SJCRH30 (cell line): ENCODE measurements at places on chromosomes 3 and 15. TPM values are rescaled to one million over a fixed set of nuclear protein-coding genes. Genes with fewer than 3 reads are reported as not detected.

DNA sequence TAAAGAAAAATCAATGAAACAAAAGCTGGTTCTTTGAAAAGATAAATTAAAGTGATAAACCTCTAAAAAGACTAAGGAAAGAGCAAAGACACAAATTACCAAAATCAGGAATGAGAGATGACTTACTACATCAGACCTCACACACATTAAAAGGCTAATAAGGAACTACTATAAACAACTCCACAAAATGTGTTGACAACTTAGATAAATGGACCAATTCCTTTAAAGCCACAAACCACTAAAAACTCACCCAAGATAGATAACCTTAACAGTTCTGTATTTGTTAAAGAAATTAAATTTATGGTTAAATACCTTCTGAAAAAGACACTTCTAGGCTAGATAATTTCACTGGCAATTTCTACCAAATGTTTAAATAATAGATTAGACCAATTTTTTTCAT is 170.4 kb downstream of the SMAD6 start:
- H3K4me1 ChIP-seq = no peaks in the 10 kb centered on the region
- no peak overlapping the region for H3K27ac ChIP-seq
- no peaks in the 10 kb centered on the region for H3K27me3 ChIP-seq
- no peak overlapping the region for H3K4me3 ChIP-seq
- DNase-seq = no peak

DNA sequence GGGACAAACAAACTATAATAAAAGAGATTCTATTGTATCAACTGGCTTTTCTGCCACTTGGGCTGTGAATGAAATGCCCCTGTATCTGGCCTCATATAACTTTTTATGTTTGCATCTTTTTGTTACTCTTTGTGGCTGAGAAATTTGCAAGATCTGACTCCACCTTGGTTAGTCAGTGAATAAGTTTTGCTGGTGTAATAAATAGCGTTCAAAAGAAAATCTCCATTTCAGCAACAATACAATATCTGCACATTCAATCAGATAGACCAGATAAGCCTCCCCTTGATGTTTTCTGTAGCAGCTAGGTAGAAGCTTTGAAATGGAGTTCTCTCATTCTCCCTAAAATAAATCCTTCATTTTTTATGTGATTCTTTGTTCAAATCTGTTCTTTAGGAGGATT is 12.0 kb downstream of the TRAT1 start:
- no peaks in the 10 kb centered on the region for H3K36me3 ChIP-seq
- DNase-seq = no peak
- peaks cover 2% of the 10 kb centered on the region; the same call in 1 of the 2 replicates for H3K4me1 ChIP-seq
- no peak overlapping the region for H3K4me3 ChIP-seq
- H3K27ac ChIP-seq = no peak overlapping the region
- no peaks in the 10 kb centered on the region; the same call in 1 of the 2 replicates for H3K27me3 ChIP-seq

DNA sequence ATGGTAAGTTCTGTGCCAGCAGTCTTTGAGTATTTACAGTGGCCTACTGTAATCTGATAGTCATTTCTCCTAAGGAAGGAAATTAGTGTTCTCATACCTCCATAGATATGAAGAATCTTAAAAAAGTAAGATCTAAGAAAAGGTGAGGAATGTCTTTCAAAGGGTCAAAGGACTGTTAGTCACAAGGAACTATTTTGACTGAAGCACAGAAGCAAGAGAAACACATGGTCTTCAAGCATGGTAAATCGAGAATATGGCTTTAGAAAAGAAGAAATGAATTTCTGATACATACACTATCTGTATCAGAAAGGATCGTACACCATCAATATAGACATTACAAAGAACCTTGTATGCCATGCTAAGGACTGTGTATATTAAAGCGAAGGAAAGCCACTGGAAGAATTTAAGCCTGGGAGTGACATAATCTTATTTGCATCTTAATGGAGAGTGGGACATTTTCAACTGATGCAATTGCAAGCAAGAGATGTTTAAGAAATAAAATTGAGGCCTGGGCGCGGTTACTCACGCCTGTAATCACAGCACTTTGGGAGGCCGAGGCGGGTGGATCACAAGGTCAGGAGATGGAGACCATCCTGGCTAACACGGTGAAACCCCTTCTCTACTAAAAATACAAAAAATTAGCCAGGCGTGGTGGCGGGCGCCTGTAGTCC is 5.5 kb upstream of the ACAP2 start:
- H3K4me1 ChIP-seq = peaks cover 11% of the 10 kb centered on the region
- H3K27ac ChIP-seq = no peak overlapping the region
- no peak for DNase-seq
- H3K4me3 ChIP-seq = no peak overlapping the region
- no peaks in the 10 kb centered on the region for H3K27me3 ChIP-seq

DNA sequence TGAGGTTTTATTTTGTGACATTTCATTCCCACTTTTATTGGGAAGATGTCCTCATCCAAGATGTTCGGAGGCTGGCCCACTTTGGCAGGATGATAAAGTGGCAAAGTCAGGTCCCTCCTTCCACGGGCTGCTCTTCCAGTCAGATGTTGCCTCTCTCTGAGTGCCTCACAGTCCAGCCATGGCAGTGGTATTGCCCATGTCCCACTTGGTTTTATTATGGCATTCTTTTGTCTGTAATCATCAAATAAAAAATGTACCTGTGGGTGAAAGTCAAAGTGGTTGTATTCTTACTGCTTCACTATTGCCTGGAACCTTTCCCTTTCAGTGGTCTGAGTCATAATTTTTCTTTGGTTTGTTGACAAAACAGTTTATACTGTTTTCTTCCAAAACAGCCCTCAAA is 20.2 kb downstream of the ARNT2 start:
- no peaks in the 10 kb centered on the region for H3K36me3 ChIP-seq
- H3K4me1 ChIP-seq = no peaks in the 10 kb centered on the region
- no peak overlapping the region for H3K27ac ChIP-seq

DNA sequence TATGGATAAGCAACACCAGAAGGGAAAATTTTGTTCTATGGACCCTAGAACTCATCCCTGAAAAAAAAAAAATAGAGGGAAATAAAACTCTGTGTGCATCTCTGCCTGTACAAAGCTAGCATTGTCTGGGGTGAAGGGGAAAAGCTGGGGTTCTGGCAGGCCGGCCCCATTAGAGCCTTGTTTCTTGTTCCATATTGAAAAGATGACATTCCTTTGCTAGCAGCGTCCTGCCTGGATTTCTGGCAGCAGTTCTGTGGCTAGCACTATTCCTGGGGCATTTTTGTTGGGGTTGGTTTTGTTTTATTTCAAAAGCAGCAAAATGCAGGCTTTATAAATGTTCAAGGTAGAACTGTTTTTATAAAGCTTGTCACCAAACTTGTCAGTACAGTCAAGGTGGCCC is 45.2 kb downstream of the RARB start:
- no peak overlapping the region for H3K4me3 ChIP-seq
- DNase-seq = no peak
- H3K27ac ChIP-seq = no peak overlapping the region
- no peaks in the 10 kb centered on the region; the same call in 1 of the 2 replicates for H3K27me3 ChIP-seq
- H3K4me1 ChIP-seq = no peaks in the 10 kb centered on the region

The HYAL1 gene
- 0.43 TPM in 1 of 2 replicates, not detected in the other for total RNA-seq

The SPTBN5 gene
- total RNA-seq = 0.38 and 0.55 TPM in 2 replicates

DNA sequence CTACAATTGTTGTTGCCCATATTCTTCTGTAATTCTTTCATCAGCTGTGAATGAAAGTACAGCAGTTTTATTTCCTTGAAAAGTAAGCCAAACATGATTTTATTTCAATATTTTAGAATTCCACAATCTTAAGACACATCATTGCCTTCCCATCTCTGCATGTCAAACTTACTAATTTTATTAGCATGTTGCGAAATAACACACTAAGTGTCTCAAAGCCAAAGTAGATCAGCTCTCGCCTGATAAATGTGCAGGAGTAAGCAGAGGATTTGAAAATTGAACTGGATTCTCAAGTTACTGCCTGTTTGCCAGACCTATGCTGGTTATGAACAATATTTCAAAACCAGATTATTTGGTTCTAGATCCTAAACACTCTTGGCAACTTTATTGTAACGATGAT is 25.7 kb downstream of the TGFBR2 start:
- no peak overlapping the region for H3K27ac ChIP-seq
- no peaks in the 10 kb centered on the region; the same call in 1 of the 2 replicates for H3K36me3 ChIP-seq
- H3K4me1 ChIP-seq = peaks cover 32% of the 10 kb centered on the region
- no peak for DNase-seq
- no peaks in the 10 kb centered on the region for H3K27me3 ChIP-seq
- H3K4me3 ChIP-seq = no peak overlapping the region

- no peak overlapping the region for H3K27ac ChIP-seq
- no peaks in the 10 kb centered on the region for H3K27me3 ChIP-seq
- H3K36me3 ChIP-seq = no peaks in the 10 kb centered on the region
- H3K4me3 ChIP-seq = no peak overlapping the region
- DNase-seq = peak; percentile 13
Observed at GRCh38 chr3:21017115-21017852, 733.7 kb downstream of the ZNF385D start.

DNA sequence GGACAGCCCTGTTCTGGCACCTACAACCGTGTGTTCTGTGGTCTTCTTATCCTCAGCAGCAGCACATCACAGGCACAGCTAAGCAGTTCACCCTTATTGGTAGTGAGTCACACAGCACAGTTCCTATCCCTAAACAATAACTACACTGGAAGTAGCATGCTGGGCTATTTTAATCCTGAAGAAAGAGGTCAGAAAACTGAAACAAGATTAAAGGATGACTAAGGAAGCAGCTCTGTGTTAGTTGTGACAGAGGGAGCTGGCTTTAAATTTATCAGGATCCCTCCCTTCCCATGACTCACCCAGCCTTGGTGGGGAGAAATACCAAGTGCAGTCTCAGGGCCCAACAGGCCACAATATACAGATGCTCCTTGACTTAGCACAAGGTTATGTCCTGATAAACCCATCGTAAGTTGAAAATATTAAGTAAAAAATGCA is 144.3 kb downstream of the ERC2 start:
- DNase-seq = no peak
- no peak overlapping the region for H3K27ac ChIP-seq
- peaks cover 4% of the 10 kb centered on the region; the same call in 1 of the 2 replicates for H3K4me1 ChIP-seq
- H3K4me3 ChIP-seq = no peak overlapping the region
- H3K27me3 ChIP-seq = no peaks in the 10 kb centered on the region
- no peaks in the 10 kb centered on the region for H3K36me3 ChIP-seq

DNA sequence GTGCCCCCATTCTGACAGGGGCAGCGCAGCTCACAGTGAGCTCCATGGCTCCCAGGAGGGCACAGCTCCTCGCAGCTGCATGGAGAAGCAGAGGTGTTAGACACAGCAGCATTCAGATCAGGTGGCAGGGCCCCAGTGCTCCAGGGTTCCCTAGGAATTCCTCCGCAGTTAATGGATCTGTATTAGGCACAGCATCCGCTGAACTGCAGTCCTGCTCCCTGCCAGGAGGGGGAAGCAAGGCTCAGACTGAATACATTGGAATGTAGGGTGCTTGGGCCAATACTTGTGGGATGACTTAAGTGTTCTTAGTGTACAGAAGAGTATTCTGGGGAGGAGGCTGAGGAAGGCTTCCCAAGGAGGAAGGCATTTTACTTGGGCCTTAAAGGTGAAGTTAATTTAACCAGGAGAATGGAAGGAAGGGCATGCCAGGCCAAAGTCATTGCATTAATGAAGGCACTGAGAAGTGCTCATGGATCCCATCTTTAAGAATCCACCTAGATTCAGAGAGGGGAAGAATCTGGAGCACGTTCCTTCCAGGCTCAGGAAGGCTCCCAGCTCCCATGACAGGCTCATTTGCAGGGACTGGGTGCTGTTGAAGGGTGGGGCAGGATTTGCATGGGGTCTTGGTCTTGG is 111.6 kb downstream of the RAB11A start:
- no peak overlapping the region for H3K4me3 ChIP-seq
- no peaks in the 10 kb centered on the region for H3K27me3 ChIP-seq
- no peaks in the 10 kb centered on the region for H3K36me3 ChIP-seq
- peak; percentile 68 for DNase-seq

DNA sequence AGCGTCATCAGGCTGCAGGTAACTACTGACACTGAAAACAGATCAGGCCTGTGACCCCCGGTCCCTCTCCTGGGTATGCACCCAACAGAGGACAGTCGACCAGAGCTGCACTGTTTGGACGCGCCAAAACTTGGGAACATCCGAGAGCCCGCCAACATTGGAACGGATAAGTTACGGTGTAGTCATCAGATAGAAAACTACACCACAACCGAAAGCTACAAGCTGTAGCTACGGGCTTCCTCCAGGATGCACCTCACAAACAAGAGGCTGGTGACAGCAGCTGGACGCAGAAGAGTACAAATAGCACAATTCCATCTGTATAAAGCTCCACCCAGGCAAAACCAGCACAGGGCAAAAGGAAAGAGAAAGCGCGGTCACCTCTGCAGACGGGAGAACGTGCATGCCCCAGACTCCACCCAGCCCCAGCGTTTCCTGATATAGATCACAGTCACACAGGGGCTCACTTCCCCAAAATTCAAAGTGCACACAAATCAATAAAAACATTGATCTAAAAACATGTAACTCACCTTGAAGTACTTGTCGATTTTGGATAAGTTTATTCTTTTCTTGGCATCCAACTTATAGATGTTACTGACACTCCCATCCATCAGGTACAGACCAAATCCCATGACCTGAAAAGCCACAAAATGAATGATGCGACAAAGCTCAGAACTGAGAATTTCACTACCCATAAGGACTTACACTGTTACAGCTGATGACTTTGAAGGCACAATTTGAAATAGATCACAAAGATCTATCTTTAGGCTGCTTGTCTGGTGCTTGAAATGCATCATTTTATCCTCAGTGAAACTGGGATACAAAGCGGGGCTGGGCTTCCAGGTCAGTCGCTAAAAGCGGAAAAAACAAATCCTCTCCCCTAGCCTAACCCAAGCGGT is 43.3 kb downstream of the CYFIP1 start:
- DNase-seq = no peak
- H3K4me3 ChIP-seq = no peak overlapping the region
- no peaks in the 10 kb centered on the region for H3K27me3 ChIP-seq

- H3K4me3 ChIP-seq = no peak overlapping the region
- H3K27ac ChIP-seq = no peak overlapping the region
- no peaks in the 10 kb centered on the region; the same call in 1 of the 2 replicates for H3K36me3 ChIP-seq
- H3K4me1 ChIP-seq = no peaks in the 10 kb centered on the region
- H3K27me3 ChIP-seq = no peaks in the 10 kb centered on the region
Observed at GRCh38 chr3:158103081-158103886, 2.9 kb downstream of the SHOX2 start.
